ENCODE measurements at places on chromosomes 7 and 10.

- no peak for DNase-seq
Observed at GRCh38 chr7:108045669-108046068, 42.7 kb upstream of the LAMB1 start.

DNA sequence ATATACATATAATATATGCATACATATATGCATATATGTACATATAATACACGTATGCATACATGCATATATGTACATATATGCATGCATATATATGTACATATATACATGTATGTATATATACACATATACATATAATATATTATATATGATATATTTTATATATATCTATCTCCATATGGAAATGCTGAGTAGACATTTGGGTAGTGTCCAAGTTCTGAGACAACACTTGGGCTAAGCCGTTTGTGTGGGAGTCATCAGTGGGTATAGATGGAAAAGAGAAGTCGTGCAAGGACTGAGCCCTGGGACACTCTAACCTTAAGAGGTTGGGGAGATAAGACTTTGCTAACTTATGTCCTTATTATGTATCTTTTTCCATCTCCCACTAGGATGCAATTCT, 165.2 kb upstream of the PODXL start:
- no peak for DNase-seq

DNA sequence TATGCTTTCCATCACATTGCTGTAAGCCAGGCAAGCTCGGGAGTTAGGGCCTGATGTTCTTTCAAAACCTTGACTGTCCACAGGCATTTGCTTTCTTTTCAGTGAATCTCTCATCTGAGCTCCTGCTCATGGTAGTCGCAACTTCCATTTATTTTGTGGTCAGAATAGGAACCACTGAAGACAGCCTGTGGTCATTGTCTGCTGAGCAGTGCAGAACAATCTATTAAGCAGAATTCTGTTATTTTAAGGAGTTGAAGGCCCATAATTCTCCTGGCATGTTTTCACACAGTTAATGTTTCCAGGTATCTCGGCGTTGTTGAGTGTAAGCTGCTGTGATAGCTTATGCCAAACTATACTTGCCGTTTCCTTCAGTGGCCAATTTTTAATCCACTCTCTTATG, 491.1 kb upstream of the AKR1E2 start:
- no peak for DNase-seq

DNA sequence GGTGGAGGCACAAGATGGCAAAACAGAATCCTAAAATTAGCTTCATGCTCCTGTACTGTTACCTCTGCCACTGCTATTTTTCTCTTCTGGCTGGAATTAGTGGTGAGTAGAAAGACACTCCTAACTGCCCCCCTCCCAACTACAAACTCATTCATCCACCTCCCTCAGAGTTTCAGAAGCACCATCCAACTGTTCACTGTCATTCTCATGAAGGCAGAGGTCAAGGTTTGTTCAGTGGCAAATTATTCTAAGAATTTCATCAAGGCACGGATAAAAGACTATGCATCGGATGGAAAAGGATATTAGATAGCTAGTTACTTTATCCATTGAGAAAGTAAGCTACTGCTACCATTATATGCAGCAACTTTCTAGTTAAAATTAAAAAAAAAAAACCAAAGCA, 59.7 kb downstream of the LRGUK start:
- DNase-seq: no peak

DNA sequence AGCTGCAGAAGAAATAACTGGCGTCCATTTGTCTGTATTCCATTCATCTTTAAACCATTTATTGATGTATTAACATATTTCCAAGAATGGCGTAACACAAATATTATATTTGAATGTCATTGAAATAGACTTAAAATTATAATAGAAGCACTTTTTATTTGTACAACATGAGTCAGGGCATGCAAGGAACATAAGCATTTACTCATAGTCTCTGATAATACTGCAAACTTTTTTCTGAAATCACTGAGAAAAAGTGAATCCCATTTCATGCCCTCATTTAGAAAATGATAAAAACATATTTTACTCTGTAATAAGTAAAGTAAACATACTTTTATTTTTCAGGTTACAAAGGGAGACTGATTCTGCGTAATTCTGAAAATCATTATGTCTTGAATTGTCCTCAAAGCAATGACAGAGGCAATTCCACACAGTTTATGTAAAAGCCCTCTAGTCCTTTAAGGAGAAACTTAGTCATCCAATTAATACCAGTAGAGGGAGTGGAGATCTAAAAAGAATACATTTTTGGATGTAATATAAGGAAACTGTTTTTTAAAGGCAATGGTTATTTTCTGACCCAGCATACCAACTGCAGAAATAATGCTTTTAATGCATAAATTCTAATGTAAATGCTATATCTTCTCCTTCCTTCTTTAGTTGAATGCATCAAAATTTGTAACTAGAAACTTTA, 58.1 kb downstream of the AGMO start:
- no peak for DNase-seq

DNA sequence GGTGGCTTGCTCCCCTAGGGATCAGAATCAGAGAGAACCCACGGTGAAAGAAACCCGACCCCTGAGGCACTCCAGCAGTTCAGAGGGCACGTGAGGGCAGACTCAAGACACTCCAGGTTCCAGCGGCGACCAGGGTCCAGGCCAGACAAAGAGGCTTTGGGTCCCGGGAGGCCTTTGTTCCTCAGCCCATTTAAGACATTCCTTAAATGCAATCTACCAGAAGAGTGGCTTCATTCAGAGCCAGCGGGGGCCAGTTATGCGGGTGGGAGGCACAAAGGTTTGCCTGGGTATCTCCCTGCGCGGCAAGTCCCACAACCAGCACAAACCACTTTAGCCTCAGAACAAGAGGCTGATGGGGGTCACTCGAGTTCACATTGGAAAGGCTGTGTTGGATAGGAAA, 53.6 kb downstream of the AFAP1L2 start:
- DNase-seq: no peak
